ENCODE measurements at places on chromosomes 5 and 9.

GRCh38 chr5:125775896-125776295 lies 647.3 kb upstream of the GRAMD2B start:
- no peak for DNase-seq

- DNase-seq = peak; percentile 90
Measured at GRCh38 chr5:174571662-174572397, 152.6 kb upstream of the MSX2 start.

- DNase-seq = no peak
Measured at GRCh38 chr9:85013703-85014102, 344.2 kb downstream of the NTRK2 start.

- no peak for DNase-seq
Measured at GRCh38 chr9:96867079-96867804, 12.9 kb upstream of the ZNF782 start.

DNA sequence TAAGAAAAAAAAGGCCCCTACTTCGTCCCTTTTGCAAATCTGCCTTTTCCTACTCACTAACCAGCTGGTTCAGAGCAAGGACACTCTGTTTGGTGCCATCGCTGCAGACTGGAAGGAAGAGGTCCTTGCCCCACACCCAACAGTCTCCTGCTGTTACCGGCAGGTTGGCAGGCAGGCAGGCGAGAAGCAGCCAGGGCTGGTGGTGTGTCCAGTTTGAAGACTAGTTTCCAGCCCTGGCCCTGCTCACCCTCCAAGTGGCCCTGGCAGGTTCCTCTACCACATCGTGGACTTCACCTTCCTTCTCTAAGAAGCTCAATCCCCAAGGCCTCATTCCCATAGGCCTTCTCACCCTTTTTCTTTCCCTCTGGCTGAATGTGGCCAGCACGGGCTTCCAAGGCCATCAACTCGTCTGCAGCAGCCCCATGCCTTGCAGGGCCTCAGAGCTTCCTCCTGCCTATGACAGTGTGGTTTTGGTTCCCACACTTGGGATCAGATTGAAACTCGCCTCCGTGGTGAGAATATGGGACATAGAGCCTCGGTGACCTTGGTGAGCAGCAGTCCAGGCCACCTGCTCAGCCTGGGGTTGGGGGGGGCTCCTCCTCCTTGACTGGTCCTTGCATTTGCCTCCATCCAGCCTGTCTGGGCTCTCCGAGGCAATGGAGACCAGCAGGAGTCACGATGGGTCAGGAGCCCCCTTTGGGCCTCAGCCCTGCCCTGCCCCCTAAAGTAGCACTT lies 22.9 kb downstream of the TGFBI start:
- no peak for DNase-seq

Measured in HTR-8/SVneo (cell line).